Nucleus accumbens (tissue), 56 donors: ENCODE measurements at places on chromosomes 6 and 20.
A peak's percentile ranks its signal among the peaks of the same experiment; 100 is the strongest.

DNA sequence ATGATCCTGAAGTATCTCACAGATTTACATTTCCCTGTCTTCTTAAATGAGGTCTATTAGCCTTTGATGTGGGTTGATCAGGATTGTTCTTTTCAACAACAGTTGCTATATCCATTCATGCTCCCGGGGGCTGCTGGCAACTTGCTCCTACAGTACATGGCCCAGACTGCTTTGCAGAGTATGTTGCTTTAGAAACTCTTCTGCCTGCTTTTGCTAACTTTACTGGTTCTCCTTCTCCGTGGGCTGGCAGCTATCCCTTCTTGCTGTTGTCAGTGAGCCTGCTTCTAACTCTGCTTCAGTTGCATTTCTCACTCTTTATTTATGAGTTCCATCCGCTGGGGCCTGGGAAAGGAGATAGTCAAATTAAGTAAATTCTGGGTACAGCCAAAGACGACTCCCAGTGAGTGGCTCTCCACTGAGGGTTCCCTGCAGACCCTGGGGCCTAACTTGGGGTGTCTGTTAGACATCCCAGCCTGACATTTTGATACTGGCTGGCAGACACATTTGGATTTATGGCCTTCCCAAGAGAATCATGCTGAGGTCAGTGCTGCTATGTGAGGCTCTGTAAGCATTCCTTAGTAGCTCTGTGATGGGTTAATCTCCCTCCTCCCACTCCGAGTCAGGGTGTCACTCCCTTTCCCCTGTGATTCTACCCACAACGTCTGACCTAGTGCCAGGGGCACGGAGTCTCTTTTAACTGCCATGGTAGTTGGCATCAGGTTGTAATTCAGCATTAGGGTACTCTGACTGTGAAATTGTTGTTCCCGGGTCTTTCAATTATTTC lies 73.6 kb downstream of the SLX4IP start:
- DNase-seq, result no peak

GRCh38 chr6:116210750-116211425 lies 43.0 kb downstream of the TSPYL4 start:
- DNase-seq, result no peak

- no peak for DNase-seq
Observed at GRCh38 chr20:50261471-50262212, 71.0 kb downstream of the CEBPB start.

GRCh38 chr20:17533396-17533795 lies 2.2 kb upstream of the BFSP1 start:
- peak; percentile 7 for DNase-seq

DNA sequence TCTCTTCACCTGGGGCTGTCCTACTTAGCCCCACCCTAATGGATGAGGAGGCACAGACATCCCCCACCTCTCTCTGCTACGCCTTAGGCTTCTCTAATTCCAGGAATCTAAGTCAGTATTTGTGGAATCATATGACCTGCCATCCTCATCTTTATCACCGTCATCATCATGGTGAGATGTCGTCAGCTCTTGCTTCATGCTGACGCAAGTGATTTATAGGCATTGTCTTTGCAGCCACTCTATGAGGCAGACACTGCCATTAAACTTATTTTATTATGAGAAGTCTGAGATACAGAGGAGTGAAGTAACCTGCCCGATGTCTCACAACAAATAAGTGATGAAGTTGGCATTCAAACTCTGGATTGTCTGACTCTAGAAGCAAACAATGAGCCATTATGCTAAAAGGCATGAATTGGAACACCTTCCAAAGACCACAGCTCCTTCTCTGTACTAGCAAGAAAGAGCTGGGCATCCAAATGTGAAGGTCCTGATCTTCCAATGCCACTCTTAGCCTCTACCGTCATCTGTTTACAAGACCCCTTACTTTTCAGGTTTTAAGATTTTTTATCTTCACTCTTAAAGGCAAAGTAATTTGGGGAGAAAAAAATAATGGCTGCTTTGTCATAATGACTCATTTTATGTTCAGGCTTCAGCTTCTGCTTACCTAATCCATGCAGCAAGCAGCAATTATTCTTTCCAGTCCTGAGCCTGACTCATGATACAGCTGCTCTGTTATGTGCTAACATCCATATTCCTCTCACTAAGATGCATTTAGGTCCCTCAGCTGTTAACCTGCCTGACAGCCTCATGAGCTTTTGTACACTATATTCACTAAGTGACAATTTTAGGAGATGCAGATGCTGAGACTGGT lies 113.7 kb upstream of the BCLAF1 start:
- DNase-seq, result no peak

- no peak for DNase-seq
Observed at GRCh38 chr6:41546475-41546865, 289 bp downstream of the FOXP4 start.

- DNase-seq, result no peak
Observed at GRCh38 chr6:42251500-42251899, 33.8 kb upstream of the MRPS10 start.

- no peak for DNase-seq
Observed at GRCh38 chr6:139336488-139336887, 38.0 kb downstream of the CITED2 start.

GRCh38 chr6:124389127-124389526 lies 573.1 kb upstream of the RNF217 start:
- DNase-seq, result no peak

- DNase-seq, result no peak
Observed at GRCh38 chr20:57275813-57276212, 9.4 kb upstream of the BMP7 start.

DNA sequence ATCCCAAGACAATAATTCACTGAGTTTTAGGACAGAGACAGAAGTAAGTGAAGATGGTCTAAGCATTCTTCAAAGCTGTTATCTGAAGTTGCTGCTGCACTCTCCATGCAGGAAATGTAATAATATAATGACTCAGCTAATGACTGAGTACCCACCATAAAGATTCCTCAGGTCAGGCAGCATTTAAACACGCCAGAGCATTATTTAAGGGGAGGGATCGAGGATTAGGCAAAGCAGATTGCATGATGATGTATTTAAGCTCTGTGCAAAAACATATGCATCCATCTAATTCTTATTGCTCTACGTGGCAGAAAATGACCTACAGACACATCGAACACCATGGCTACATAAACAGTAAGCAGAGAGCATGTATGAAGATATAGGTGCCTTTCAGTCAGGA lies 216.4 kb downstream of the UNC5CL start:
- no peak for DNase-seq

- peak; percentile 85 for DNase-seq
Observed at GRCh38 chr6:161233986-161234661, 39.7 kb downstream of the AGPAT4 start.

- DNase-seq, result no peak
Observed at GRCh38 chr20:59845472-59845871, 88.0 kb downstream of the SYCP2 start.

DNA sequence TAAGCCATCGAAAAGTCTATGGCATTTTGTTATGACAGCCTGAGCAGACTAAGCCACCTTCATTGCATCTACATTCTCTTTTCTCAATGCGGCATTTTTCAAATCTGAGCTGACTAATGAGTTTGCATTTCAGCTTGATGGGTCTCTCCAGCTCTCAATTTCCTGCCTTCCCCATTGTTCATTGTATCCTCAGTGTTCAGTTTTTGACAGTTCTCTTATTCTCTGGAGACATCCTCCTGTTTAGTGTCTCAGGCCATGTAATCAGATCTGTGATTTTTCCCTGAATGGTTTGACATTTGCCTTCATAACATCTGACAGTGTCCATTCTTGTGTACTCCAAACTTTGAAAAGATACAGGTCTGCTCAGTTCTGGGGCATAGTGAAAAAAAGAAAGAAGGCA lies 27.9 kb upstream of the MCM3 start:
- DNase-seq, result no peak

DNA sequence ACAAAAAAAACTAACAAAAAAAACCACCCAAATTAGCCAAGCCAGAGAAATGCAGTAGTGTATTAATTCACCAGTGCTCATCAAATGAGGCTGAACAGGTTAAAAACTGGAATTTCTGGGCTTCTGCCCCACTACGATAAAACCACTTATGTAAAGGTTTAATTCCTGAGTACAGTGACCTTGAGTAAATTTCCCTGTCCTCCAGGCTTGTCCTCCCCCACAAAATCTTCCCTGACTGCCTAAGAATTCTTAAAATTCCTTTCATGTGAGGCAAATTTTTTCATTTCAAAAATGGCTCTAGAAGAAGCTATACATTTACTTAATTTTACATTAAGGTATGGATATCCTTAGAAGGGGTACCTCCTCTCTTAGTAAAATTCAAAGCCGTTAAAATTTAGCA lies 80.1 kb upstream of the ID4 start:
- DNase-seq, result no peak

DNA sequence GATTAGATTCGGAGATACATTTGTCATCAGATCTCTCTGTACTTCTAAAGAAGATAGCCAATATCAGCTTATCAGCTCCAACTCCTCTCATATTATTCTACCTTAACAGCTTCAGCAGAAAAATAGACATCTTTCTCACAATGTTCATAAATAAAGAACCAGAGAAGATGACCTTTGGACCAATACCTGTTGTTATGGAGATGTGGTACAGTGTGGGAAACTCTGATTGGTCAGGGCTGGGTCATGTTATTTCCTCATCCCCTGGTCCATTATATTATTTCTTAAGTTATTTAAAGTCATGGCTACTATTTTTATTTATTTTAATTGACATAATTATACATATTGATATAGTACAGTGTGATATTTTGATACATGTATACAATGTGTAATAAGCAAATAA lies 35.9 kb upstream of the POLR1H start:
- no peak for DNase-seq

GRCh38 chr20:24494460-24494920 lies 25.1 kb downstream of the SYNDIG1 start:
- DNase-seq, result no peak

DNA sequence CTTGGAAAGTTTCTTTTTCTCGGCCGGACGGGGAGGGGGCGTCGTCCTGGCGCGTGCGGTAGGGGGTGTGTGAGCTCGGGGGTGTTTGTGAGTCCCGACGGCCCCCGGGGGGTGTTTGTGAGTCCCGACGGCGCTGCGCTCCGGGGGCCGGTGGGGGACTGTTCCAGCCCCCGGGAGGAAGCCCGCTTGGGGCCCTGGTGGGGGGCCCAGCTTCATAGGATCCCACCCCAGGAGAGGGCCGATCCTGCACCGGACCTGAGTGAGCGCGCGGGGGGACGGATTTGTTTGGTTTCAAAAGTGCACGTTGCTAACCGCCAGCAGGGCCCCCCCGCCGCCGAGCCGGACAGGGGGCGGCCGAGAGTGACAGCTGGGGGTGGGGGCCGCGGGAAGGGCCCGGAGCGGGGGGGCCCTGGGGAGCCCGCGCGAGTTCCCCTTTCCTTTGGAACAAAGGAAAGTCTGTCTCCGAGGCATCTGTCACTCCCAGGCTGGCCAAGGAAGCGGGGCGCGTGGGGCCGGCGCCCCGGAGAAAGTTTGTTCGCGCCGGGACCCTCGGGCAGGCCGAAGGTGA lies 485 bp downstream of the TGIF2 start:
- peak; percentile 19 for DNase-seq

- no peak for DNase-seq
Observed at GRCh38 chr6:70547313-70547712, 19.4 kb upstream of the SDHAF4 start.

- no peak for DNase-seq
Observed at GRCh38 chr20:5991623-5992441, 41.4 kb downstream of the MCM8 start.

DNA sequence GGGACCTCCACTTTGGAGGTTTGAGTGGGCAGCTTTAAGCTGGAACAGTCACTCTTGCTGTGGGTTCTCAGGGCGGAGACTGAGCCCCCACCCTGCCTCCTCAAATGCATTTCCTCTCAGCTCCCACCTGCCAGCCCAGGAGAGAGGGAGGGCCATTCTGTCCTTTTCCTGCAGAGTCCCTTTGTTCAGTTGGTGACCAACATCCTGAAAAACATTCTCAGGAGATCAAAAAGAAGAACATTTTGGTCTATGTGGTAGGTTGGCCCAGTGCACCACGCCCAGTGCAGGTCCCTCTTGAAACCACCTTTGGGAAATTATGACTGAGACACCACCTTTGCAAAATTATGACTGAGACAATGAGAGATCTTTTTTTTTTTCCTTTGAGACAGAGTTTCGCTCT lies 13.4 kb downstream of the SLC52A3 start:
- DNase-seq, result no peak

DNA sequence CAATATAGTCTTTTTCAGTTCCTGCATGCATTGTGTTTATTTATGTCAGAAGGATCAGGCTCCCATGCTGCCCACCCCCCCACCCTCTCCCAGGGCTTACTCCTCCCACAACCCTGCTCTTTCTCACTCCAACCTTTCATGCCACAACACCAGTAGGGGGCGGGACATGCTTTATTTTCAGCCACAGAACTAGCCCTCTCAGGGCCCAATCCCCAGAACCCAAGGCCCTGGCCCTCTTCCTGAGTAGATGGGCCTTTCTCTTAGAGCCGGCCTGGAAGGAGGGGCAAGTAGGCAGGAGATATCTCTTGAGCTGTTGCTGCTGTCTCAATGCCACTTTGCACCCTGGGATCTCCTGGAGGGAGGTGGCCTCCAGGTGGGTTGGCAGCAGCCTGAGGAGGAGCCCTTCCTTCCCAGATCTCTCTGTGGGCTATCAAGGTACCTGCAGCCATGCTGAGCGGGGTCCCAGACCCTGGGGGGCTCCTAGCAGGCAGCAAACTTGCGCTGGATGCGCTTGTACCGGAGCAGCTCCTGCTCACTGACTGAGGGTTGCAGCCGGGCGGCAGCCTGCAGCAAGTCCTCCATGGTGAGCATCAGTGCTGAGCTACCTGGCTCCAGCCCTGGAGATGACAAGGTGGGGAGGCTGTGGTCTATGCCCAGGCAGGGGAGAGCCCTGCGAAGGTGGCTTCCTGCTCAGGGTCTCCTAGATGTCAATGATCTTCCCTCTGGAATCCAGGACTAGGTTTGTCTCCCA lies 3.5 kb downstream of the GNMT start:
- DNase-seq, result no peak

DNA sequence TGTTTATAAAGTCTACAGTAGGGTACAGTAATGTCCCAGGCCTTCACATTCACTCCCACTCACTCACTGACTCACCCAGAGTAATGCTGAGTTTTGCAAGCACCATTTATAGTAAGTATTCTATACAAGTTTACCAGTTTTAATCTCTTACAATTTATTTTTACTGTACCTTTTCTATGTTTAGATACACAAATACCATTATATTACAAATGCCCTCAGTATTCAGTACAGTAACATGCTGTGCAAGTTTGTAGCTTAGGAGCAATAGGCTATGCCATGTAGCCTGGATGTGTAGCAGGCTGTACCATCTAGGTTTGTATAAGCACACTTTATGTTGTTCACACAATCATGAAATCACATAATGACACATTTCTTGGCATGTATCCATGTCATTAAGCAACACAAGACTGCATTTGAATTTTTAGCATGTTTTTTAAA lies 673.6 kb downstream of the CD109 start:
- no peak for DNase-seq

DNA sequence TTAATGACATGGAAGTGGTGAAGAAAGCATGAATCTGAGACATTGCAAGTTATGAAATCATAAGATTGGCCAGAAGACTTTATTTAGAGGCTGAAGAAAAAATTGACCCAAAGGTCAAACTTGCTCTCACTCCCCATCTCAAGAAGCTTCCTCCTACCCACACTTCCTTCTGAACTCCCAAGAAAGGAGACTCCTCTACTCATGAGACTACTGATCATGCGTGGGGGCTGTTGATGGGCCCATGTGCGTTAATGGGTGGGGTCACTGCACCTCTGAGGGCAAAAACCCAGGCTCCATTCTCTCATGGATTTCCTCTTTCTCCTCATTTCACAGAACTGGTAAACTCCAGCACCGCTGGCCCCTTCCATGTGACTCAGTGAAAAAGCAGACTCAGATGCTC lies 470.6 kb upstream of the ARID1B start:
- DNase-seq, result no peak
